CD4-positive, alpha-beta T cell treated with Interleukin-6 at 100 ng/mL for 8 hours (primary cell): ENCODE measurements at places on chromosomes 7 and 10.
A peak's percentile ranks its signal among the peaks of the same experiment; 100 is the strongest.

DNA sequence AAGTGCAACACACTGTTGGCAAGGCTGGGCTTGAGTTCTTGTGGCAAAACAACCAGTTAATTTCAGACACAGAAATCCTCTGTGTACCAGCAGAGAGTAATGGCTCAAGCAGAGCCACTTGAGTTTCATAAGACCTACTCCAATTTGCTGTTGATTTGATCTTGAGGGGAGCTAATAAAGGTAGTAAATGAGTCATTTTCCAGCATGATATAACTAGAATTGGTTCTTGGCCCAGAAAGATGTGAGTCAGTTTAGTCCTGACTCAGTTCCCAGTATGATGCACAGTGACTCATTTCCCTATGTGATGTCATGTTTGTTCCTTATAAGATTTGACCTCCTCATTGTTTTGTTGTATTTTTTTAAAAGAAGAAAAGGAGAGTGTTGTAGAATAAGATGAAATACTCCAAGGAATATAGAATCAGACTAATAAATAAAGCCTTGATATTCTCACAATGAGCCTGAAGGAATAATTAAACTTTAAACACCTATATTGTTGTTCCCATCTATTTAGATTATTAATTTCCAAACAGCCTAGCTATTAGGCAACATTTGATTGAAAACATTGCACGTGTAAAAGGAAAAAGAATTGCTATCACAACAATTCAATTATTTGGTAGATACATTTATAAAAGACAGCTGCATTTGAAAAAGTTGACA is 186.2 kb downstream of the REEP3 start:
- peak; percentile 32 for DNase-seq

DNA sequence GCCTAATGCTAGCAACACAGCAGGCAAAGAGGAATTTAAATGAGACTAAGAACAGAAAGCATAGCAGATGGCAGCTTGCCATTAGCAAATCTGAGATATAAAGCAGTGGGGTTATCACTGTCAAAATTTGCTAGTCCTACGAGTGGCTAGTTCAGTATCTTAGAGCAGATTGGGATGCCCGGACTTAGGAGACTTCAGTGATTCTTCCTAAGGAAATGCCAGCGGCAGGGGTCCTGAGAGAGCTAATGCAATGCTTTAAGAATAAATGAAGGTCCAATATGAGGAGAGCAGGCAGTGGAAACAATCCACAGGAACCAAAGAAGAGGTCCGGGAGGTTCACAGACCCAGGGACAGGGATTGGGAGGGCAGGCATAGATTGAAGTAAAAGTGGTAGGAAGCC is 169.3 kb upstream of the NPSR1 start:
- no peak for DNase-seq

DNA sequence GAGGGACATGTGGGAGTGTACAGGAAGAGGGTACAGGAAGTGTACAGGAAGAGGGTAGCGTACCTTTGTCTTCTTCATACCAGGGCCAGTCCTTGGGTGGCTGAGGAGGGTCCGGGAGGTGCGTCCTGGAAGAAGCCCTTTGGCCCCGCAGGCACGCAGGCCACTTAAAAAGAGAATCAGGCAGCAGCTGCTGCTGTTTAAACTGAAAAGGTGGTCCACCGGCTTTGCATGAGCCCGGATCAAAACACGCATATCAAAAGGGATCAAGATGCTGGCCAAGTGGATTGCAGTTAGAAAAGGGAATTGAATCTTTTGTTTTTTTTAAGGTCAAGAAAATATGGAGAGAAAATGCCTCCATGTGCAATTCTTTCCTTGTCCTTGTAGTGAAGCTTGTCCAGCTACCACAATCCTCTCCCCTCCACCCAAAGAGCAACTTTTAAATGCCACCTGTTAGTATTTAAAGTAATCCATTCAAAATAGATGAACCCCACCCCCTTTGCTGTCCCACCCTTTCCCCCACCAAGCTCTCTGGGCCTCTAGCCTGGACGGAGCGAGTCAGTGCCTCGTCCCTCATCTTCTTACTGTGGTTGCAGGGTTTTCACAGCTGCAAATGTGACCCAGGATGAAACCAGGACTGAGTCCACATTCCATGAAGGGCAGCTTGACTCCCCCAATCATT is 142.8 kb downstream of the GLCCI1 start:
- DNase-seq, result no peak

- no peak for DNase-seq
Observed at GRCh38 chr10:14089556-14090292, 241.0 kb downstream of the FRMD4A start.

DNA sequence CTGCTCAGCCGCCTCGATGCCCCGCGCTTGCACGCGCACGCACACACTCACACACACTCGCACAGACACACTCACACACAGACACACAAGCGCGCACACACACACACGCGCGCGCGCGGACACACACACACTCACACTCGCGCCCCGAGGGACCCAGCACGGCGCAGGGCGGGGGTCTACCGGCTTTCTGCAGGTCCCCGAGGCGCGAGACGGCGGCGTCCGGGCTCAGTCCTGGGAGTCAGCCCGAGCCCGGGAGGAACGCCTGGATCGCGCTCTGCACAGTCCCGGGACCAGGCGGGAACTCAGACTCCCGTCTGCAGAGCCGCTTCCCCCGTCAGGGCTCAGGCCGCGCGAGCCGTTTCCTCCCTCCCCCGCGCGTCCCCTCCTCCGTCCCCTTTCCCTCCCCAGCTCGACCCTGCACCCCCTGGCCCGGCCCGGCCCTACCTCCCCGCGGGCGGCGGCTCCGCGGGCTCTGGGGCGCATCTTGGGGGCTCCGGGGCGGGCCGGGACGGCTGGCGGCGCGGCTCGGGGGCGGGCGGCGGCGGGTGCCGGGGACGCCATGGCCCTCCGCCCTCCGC is 464 bp downstream of the DENND2A start:
- no peak for DNase-seq

GRCh38 chr7:4775848-4776623 is 613 bp downstream of the AP5Z1 start:
- peak; percentile 41 for DNase-seq
